HT1080 (cell line): ENCODE measurements at places on chromosomes 16 and 17. TPM values are rescaled to one million over a fixed set of nuclear protein-coding genes. Genes with fewer than 3 reads are reported as not detected.

The MMP28 gene
- total RNA-seq, result 0.13 and 0.18 TPM in 2 replicates

DNA sequence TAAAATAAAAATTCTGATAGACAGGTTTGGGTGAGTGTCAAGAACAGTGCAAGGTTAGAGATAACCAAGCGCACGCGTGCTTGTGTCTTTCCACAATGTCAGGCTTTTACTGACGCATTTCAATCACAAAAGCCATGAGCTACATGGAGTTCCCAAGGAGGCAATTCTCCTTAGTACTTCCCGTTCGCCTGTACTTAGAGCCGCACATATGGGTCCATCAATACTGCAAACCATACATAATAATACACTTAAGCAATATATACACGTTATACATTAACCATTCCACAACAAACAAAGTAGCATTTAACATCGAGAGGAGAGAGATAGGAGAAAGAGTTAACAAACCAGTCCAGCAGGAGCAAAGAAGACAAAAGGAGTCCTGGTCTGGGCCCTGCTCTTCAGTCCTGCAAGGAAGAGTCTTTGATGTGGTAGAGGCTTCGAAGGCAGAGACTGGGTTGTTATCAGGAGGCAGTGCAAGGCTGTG lies 11.9 kb upstream of the GPRC5C start:
- DNase-seq, result no peak

The NTHL1 gene
- 61.5 and 90.5 TPM in 2 replicates for total RNA-seq

- no peak for DNase-seq
Measured at GRCh38 chr17:15263680-15264079, 1.4 kb downstream of the PMP22 start.

- no peak for DNase-seq
Measured at GRCh38 chr16:29231244-29231643, 175.3 kb downstream of the NPIPB11 start.

The KRT27 gene
- total RNA-seq, result not detected in 2 replicates

The CHST5 gene
- total RNA-seq, result not detected in 2 replicates

The CPNE7 gene
- total RNA-seq, result 0.87 TPM in 1 of 2 replicates, not detected in the other

The RAB11FIP4 gene
- total RNA-seq, result 0.03 and 0.10 TPM in 2 replicates

DNA sequence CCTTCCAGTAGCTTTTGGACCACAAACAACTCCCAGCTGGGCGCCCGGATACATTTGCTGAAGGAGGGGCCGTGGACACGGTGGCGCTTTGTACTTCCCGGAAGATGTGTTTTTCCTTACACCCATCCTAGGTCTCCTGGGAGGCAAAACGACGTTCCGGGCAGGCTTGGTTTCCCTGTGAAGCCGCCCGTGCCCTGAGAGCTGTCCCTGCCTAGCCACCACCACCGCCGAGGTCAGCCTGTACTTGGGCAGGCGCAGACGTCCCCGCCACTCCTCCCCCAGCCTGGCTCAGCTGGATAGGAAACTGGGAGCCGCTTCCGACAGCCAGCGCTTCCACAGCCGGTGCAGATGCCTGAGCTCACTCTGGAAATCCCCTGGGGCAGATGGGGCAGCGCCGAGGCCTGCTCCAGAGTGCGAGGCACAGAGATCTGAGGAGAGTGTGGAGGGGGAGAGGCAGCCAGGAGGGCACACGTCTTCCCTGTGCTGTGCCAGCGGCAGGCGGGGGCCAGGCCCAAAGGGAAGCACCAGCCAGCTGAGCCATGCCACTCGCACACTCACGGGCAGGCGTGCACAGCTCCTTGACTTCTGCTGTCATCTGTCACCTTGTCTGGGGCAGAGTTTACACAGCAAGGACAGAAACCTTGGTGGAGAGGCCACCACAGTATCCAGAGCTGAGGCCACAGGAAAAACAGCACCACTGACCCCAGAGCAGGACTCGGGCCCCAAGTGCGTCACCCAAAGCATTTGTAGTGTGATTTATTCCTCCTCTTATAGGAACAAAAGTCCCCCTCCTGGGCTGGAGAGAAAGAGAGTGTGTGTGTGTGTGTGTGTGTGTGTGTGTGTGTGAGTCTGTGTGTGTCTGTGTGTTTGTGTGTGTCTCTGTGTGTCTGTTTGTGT lies 3.0 kb downstream of the RHBDF2 start:
- peak; percentile 79 for DNase-seq

DNA sequence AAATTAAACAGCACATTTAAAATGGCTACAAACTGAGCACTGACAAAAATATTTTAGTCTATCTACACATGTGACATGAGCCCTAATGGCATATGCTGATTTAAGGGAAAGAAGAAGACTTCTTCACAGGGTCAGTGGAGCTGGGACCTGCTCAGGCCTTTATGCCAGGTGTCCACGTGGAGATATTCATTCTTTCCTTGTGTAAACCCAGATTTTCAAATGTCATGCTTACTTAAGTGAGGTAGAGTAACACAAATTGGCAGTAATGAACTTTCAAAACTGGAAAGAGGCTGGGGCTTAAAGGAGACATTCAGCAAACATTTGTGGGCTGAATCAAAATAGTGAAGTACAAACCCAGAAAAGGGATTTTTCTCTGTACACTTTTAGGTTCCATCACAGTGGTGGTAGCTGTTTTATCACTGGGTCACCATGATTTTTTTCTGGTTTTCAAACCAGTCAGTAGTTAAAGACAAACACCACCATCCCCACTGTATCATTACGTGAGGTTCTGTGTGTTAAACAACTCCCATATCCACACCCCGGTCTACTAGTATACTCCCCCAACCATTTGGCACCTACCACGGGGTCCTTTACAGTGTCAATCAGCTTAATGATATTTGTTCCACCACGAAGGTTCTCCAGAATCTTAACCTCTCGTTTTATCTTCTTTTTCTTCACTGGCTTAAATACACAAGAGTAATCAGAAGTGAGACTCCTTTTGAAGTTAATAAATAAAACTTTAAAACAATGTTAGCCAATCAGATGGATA lies 11.5 kb downstream of the CSNK2A2 start:
- no peak for DNase-seq

The SMIM5 gene
- not detected in 2 replicates for total RNA-seq

The FADS6 gene
- total RNA-seq, result not detected in 2 replicates

DNA sequence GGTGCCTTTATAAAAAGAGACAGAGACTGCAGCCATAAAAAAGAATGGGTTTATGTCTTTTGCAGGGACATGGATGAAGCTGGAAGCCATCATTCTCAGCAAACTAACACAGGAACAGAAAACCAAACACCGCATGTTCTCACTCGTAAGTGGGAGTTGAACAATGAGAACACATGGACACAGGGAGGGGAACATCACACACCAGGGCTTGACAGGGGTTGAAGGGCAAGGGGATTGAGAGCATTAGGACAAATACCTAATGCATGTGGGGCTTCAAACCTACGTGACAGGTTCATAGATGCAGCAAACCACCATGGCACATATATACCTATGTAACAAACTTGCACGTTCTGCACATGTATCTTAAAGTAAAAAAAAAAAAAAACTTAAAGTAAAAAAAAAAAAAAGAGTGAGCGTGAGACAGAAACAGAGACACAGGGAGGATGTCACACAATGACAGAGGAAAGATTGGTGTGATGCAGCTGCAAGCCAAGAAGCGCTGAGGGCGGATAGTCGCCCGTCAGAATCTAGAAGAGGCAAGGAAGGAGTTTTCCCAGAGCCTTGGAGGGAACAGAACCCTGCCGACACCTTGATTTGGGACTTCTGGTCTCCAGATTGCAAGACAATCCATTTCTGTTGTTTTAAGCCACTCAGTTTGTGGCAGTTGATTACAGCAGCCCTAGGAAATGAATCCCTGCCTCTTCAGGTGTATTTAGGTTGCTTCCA lies 27.4 kb upstream of the TNS4 start:
- DNase-seq, result no peak

- no peak for DNase-seq
Measured at GRCh38 chr17:63930951-63931575, 1.1 kb downstream of the CD79B start.

The CHD9NB gene
- 3.7 and 4.2 TPM in 2 replicates for total RNA-seq

DNA sequence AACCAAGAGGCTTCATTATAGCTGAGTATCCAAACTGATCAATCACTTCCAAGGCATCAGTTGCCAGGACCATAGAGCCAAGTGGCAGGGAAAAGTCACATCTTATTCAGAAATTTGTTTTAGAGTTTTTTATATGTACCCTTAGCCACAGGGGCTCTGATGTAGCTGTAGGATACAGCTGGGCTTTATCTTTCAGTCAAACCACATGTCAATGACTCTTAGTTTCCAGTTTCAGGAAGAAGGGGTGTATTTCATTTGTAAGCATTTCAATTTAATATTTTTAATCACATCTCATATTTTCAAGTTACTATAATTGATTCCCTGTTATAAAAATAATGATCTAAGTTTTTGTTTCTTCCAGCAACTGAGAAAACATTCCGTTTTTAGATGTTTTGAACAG lies 2.9 kb upstream of the FLCN start:
- DNase-seq, result no peak

DNA sequence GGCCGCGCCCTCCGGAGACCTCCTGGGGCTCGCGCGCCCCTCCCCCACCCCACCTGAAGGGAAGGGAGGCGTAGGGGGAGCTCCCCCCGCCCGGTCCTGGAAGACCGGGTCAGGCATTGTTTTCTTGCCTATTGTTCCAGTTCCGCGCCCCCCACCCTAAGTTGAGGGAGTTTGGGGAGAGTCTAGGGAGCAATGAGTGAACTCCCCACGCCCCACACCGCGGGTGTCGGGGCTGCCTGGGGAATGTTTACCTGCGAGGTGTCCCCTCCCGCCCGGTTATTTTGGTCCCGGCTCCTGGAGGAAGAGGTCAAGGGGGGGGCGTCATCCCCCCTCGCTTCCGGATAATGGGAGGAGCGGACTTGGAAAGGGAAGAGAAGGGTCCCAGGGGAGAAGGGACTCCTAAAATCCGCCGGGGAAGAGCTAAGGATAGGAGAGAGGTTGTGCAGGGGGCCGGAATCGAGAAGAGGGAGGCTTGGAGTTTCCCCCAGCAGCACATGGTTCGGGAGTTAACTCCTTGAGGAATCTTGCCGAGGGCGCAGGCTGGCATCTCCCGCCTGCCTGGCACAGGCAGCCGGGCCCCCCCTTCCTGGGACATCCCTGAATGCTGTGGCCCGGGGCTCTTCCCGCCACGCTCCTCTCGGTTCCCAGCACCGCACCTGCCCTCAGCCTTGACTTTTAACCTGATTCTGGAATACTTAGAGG lies 881 bp downstream of the MLLT6 start:
- peak; percentile 40 for DNase-seq

DNA sequence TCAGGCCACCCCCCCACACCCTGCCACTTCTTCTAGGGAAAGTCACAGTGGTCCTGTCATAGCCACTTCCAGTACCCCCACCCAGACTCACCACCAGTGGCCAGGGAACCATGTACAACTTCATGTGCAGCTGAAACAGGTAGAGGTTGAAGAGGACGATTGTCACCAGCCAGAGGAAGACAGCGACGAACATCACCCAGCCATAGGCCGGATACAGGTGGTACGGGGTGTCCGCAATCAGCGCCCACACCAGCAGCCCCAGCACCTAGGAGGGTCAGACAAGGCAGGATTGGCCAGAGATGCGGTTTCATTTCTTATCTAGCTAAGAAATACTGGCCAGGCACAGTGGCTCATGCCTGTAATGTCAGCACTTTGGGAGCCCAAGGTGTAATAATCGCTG lies 16.7 kb downstream of the ARL2BP start:
- no peak for DNase-seq

The OR1A1 gene
- not detected in 2 replicates for total RNA-seq

The MLLT6 gene
- 31.7 and 38.5 TPM in 2 replicates for total RNA-seq

GRCh38 chr17:21098934-21099689 lies 27.7 kb upstream of the DHRS7B start:
- peak; percentile 85 for DNase-seq

The MYO19 gene
- 120 and 130 TPM in 2 replicates for total RNA-seq

GRCh38 chr16:21986692-21987246 lies 14.1 kb downstream of the PDZD9 start:
- DNase-seq, result no peak

The CDH13 gene
- total RNA-seq, result 50.8 and 66.0 TPM in 2 replicates

DNA sequence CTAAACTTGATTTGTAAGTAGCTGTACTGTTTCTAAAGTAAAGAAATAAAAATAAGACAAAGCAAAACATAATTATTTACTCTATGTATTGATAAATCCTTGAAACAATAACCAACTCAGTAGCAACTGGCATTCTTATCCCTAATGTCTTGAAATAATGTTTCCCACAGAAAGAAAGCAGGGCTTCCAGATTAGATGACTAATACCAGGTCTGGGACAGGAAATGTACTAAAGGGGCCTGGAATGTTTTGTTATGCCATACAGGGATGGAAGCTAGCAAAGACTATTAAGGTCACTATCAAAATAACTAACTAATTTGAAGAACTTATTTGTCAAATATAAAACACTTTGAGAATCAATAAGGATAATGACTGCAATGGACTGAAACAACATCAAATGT lies 82.1 kb downstream of the CFDP1 start:
- peak; percentile 83 for DNase-seq
